ENCODE measurements at places on chromosomes 11 and 22.

DNA sequence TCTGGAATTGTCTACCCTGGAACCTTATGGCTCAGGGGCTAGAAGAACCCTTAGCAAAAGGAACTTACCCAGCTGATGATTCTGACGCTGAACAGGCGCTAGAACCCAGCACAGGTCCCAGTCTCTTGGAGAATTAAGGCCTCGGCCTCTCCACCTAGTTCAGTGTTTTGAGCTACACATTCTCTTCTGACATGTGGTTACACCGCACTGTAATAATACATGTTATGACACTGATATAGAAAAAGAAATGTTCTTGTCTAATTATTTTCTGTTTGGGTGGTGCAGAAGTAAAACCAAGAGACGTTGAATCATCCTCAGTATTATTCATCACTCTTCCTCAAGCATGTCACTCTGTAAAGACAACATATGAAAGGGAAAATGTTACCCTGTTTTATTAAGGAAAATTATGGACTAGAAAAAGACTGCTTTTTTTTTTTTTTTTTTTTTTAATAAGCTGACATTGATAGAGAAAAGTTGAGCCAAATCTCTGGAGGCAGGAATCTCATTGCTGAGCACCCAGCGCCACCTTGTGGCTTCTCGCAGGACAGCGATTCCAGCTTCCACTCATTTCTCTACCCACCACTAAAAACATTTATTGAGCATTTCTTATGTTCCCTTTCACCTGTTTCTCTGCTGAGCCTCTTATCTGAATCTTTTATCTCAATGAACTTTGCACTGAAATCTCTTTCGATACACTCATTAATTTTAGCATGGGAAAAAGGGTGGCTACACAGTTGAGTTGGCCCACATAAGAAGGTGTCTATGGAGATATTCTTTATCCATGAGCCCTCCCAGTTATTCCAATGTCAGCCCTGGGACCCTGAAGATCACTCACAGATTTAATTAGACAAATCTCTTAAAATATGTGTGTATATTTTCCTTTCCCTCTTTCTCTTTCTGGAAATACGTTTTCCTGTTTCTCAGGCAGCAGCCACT is 12.6 kb upstream of the APLNR start:
- DNase-seq: peak; percentile 10

- no peak for DNase-seq
Measured at GRCh38 chr11:75986966-75987365, 172.0 kb downstream of the UVRAG start.

- DNase-seq: no peak
Measured at GRCh38 chr11:118175031-118175992, 1.1 kb downstream of the SCN2B start.

DNA sequence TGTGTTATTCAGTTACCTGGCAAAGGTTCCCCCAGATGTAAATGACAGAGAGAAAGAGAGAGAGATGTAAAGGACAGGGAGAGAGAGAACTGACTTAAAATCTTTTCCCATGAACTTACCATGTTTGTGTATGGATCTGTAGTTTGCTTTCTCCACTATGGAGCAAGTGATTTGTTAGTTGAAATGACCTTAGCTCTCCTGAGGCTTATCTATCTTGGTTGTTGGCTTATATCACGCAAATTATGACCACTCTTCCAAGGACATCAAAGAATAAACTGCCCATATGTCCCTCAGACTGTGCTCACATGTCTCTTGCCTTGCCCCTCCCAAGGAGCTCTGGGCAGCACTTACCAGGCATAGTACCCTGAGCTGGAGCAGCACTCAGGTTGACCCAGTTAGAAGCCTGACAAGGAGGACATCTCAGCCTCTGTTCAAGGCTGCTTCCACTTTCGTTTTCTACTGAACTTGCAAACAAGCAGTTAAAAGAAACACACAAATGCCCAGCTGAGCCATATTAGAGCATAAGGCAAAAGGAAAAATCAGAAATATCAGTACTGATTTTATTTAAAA is 95.3 kb upstream of the RCN1 start:
- no peak for DNase-seq

GRCh38 chr11:54558407-54558806 is 45.4 kb downstream of the OR4C46 start:
- DNase-seq: no peak

DNA sequence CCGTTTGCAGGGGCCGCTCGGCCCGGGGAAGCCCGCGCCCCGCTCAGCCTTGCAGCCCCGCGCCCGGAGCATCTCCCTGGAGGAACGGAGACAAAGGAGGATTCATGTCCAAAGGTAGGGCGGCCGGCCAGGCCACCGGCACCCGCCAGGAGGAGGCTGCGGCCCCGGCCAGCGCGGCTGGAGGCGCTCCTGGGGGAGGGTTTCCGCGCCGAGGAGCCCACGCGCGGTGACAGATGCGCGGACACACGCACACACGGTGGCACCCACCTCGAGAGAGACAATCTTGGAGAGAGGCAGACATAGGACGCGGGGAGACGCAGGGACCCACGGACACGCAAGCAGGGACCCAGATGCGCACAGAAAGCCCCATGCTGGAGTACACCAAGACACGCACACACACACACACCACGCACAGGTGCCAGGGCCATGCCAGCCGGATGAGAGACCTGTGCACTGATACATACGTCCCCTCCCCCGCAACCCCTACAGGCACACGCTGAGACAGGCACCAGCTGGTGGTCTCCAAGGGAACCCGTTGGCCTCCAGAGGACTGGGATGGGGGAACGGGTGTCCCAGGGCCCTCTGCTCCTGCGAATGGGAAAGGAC is 7.8 kb downstream of the SEPTIN3 start:
- DNase-seq: no peak

GRCh38 chr11:79363256-79363655 is 77.6 kb downstream of the TENM4 start:
- DNase-seq: no peak

Measured in stimulated activated CD8-positive, alpha-beta memory T cell treated with anti-CD3 and anti-CD28 coated beads, Interleukin-7, amount 100 ng/mL, for 1 hour (primary cell).